Sigmoid colon (tissue), 7 donors: ENCODE measurements at places on chromosomes 6 and 20. TPM values are rescaled to one million over a fixed set of nuclear protein-coding genes. Genes with fewer than 3 reads are reported as not detected.
A peak's percentile ranks its signal among the peaks of the same experiment; 100 is the strongest.

DNA sequence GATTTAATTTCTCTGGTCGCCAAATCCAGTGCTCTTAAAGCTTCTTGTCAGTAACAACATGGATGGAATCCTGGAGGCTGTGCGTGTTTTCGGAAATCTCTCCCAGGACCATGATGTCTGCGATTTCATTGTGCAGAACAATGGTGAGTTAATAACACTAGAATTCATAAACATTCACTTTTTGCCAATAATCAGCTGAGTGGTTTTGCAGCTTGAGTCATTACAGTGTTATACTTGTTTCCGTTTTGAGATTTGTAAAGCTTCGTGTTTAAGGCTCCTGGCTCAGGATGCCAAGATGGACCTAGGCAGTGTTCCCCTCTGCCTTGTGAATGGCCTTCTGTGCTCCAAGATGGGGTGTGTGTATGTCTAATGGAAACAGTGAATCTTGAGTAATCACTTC, 113.8 kb downstream of the ARMC2 start:
- H3K4me3 ChIP-seq: no peak overlapping the region
- H3K4me1 ChIP-seq: no peaks in the 10 kb centered on the region
- no peaks in the 10 kb centered on the region for H3K27me3 ChIP-seq
- no peaks in the 10 kb centered on the region for H3K36me3 ChIP-seq
- H3K27ac ChIP-seq: peak overlapping the region; percentile 63
- DNase-seq: no peak

- peak overlapping the region; percentile 35 for H3K27ac ChIP-seq
- no peaks in the 10 kb centered on the region for H3K27me3 ChIP-seq
- peaks cover 56% of the 10 kb centered on the region for H3K4me1 ChIP-seq
- DNase-seq: no peak
These were observed 18.0 kb upstream of the MYL9 start for GRCh38 chr20:36523341-36523740.

DNA sequence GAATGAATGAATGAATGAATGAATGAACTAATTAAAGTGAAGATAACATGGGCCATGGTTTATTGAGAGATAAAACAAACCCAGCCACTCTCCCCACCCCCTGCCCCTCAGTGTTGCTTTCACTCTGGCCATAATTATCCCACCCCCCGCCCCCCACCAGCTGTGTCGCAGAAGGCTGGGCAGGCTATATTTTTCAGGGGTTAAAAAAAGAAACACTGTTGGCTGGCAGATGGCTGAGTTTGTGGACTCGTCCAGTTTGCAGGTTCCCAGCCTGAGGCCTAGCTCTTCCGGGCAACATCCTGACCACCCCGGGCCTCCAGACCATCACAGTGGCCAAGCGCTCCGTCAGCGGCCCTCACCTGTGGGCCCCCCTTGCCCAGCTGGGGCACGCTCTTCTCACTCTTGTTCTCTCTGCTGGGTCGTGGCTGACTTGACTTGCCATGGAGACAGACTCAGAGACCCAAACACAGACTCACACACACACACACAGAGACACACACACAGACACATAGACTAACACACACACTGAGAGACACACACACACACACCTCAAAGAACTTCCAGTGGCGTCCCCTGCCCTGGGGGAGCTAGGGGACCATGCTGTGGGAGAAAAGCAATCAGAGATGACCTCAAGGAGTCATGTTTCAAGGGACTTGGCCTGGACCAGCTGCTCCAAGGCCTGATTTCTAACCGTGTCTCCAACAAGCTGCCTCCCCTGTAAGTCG, 2.2 kb upstream of the GRM4 start:
- peak; percentile 19 for DNase-seq
- H3K4me1 ChIP-seq: peaks cover 30% of the 10 kb centered on the region
- no peak overlapping the region for H3K4me3 ChIP-seq
- H3K36me3 ChIP-seq: no peaks in the 10 kb centered on the region
- no peak overlapping the region for H3K27ac ChIP-seq

GRCh38 chr6:111766201-111766857, 106.9 kb downstream of the FYN start:
- no peak overlapping the region for H3K27ac ChIP-seq
- H3K4me3 ChIP-seq: no peak overlapping the region
- peaks cover 24% of the 10 kb centered on the region for H3K4me1 ChIP-seq
- H3K27me3 ChIP-seq: no peaks in the 10 kb centered on the region

GRCh38 chr6:36245572-36246061, 24.2 kb upstream of the PNPLA1 start:
- H3K27me3 ChIP-seq: no peaks in the 10 kb centered on the region
- no peaks in the 10 kb centered on the region for H3K4me1 ChIP-seq
- no peak for DNase-seq
- H3K36me3 ChIP-seq: no peaks in the 10 kb centered on the region
- H3K4me3 ChIP-seq: no peak overlapping the region

DNA sequence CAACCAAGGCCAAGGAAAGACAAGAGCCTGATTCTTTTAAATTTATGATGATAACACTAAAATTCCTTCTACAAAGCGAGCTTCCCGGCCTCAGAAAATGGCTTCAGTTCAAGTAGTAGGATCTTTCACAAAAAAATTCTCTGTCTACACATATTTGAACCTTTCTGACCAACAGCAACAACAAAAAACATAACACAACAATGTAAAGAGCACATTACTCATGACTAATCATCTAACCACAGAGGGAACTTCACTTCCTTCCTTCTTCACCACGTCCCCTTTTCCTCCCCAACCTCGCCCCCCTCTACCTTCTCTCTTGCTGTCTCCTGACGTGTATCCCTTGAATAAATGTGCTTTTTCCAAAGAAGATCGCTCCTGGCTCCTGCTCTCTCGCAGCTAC, 228.2 kb downstream of the MYLK4 start:
- no peaks in the 10 kb centered on the region for H3K4me1 ChIP-seq
- H3K27me3 ChIP-seq: no peaks in the 10 kb centered on the region
- H3K27ac ChIP-seq: no peak overlapping the region
- no peak for DNase-seq
- H3K4me3 ChIP-seq: no peak overlapping the region
- H3K36me3 ChIP-seq: no peaks in the 10 kb centered on the region

- H3K4me3 ChIP-seq: no peak overlapping the region
- no peaks in the 10 kb centered on the region for H3K27me3 ChIP-seq
- H3K4me1 ChIP-seq: no peaks in the 10 kb centered on the region
- DNase-seq: no peak
These were observed 12.1 kb upstream of the REPS1 start for GRCh38 chr6:138999949-139000725.

- H3K4me3 ChIP-seq: peak overlapping the region; percentile 66
- no peaks in the 10 kb centered on the region for H3K36me3 ChIP-seq
- H3K27ac ChIP-seq: peak overlapping the region; percentile 83
- DNase-seq: peak; percentile 81
These were observed 984 bp downstream of the TFAP2C start for GRCh38 chr20:56630086-56630493.

- no peaks in the 10 kb centered on the region for H3K36me3 ChIP-seq
- H3K4me3 ChIP-seq: no peak overlapping the region
- no peaks in the 10 kb centered on the region for H3K27me3 ChIP-seq
- H3K27ac ChIP-seq: no peak overlapping the region
These were observed 320.7 kb downstream of the CBLN4 start for GRCh38 chr20:55684578-55684977.

DNA sequence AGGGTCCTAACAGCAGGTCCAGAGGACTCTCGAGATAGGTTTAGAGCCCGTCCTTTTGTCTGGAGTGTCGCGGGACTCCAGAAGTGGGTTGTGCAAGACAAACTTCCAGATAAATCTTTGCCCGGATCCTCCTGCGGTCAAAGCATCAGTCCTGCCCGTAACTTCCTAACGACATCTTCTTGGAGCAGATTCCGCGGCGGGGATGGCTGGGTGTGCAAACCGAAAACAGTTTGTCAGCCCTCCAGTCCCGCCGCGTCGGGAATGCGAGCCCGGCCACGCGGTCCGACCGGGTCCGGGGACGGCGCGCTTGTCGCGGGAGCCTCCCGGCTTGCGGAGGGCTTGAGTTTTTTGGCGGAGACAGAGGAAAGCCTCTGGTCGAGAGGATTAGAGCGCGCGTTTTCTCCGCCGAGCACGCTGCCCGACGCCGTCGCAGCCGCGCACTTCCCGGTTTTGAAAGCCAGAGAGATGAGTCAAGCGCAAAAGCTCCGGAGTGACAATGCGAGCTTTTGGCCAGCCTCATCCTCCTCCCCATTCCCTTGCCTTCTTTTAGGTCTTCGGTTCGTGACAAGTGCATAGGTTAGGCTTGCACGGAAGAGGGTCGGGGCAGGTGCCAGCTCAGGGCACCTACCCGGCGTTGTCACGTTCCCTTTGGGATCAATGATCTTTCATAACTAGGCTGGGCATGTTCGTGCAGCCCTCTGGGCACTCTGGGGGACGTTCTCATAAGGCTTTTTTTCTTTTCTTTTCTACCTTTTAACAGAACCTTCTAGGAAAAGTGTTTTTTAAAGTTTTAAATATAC, 91.3 kb upstream of the PRDM1 start:
- peak overlapping the region; percentile 58 for H3K27ac ChIP-seq
- peaks cover 49% of the 10 kb centered on the region for H3K27me3 ChIP-seq
- peak; percentile 69 for DNase-seq

DNA sequence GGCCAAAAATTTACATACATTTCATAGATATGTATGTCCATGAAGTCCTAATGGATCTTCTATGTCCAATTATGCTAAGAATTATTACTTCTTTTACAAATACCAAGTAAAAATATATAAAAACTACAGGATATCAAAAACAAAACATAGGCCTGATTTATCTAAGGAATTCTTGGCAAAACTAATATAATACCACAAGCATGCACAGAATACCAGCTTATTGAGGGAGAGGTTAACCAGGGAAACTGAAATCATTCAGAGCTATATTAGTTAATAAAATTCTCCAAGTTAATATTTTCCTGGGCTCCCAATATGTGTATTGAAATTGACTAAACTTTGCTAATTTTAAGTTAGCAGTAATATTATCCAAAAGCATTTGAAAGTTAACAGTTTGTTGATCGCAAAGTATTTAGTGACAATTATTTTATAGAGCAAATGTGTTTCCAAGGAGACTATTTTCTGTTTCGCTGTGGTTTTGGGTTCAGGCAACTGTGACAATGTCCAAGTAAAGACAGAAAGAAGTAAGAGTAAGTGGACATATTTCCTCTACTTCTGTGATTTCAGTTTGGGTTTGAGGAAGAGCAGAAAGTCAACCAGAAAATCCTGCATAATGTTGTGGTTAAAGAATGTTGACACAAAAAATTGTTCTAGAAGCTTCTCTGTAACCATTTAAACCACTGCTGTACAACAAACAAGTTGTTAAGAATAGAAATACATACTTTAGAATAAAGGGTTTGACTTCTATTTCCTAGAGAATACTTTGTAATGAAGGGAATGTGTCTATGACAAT, 167.4 kb downstream of the COL21A1 start:
- no peak overlapping the region for H3K4me3 ChIP-seq
- no peaks in the 10 kb centered on the region for H3K27me3 ChIP-seq
- H3K4me1 ChIP-seq: no peaks in the 10 kb centered on the region
- no peak for DNase-seq
- no peak overlapping the region for H3K27ac ChIP-seq

DNA sequence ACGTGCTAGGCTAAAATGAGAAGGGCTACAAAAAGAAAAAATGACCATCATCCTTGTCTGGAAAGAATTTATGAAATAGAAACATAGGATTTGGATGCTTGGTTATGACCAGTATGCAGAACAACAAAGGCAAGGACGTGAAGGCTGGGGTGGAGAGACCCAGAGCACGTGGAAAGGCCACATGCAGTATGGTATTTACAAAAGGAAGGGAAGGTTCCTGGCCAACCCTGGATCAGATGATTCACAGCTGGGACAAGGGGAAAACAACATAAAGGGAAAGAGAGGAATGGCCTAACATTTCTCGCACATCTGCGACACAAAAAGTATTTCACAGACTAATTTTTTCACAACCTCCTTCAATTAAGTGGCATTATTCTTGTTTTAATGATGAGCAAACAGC, 8.2 kb downstream of the STX7 start:
- H3K36me3 ChIP-seq: peaks cover 26% of the 10 kb centered on the region
- no peak for DNase-seq
- H3K4me3 ChIP-seq: no peak overlapping the region

- H3K4me3 ChIP-seq: no peak overlapping the region
- no peak overlapping the region for H3K27ac ChIP-seq
- DNase-seq: no peak
- no peaks in the 10 kb centered on the region for H3K27me3 ChIP-seq
- H3K36me3 ChIP-seq: no peaks in the 10 kb centered on the region
These were observed 66.4 kb downstream of the ANKS1A start for GRCh38 chr6:34955442-34955841.

DNA sequence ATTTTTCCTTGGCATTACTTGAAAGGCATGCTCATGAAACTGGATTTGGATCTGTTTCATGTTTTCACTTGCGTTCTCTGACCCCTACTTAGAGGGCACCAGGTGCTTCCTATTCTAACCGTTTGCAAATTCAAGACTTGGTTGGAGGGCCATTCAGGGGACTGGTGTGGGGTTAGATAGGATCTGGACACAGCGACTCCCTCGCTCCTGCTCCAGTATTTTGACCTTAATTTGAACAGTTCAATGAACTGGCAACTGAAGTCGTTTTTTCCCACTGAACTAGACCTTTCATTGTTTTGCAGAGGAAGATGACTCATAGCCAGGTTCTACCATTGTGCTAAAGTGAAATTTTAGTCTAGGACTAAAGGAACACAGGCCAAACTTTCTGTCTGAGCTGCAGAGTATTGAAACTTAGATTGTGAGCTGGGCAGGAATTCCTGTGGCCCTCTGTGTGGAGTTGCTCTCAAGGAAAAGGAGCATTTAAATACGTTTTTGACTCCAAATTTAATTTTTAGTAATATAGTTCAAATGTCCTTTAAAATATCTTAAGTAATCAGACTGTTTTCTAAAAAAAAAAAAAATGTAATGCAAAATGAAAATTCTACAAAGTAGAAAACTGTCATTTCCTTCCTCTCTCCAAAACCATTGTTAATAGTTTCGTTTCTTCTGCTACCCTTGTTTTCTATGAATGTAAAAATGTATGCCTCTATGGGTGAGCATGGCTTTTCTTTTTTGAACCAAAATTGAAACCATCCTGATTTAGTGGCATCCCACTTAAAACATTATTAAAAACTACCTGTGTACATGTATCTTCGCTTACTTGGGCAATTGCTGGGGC, 64.8 kb downstream of the UTRN start:
- H3K27me3 ChIP-seq: no peaks in the 10 kb centered on the region
- H3K36me3 ChIP-seq: no peaks in the 10 kb centered on the region
- no peak overlapping the region for H3K4me3 ChIP-seq
- no peak for DNase-seq
- peaks cover 10% of the 10 kb centered on the region for H3K4me1 ChIP-seq
- H3K27ac ChIP-seq: no peak overlapping the region

- no peak overlapping the region for H3K4me3 ChIP-seq
- no peaks in the 10 kb centered on the region for H3K36me3 ChIP-seq
- peaks cover 11% of the 10 kb centered on the region for H3K4me1 ChIP-seq
- H3K27me3 ChIP-seq: no peaks in the 10 kb centered on the region
These were observed 77.7 kb downstream of the CDYL start for GRCh38 chr6:4853782-4854511.

GRCh38 chr20:64011366-64011779, 24.6 kb upstream of the C20orf204 start:
- peaks cover 65% of the 10 kb centered on the region for H3K36me3 ChIP-seq
- H3K27ac ChIP-seq: no peak overlapping the region
- H3K4me1 ChIP-seq: no peaks in the 10 kb centered on the region
- H3K27me3 ChIP-seq: no peaks in the 10 kb centered on the region
- no peak overlapping the region for H3K4me3 ChIP-seq
- DNase-seq: no peak

Gene MYLK4
- 1.1 TPM for total RNA-seq

Gene LY6G6F
- total RNA-seq: not detected

Gene PSMB9
- total RNA-seq: 12.6 TPM

Gene TINAG
- total RNA-seq: not detected

Gene DYNLT2
- 2.2 TPM for total RNA-seq

Gene MUC21
- total RNA-seq: not detected

Gene TBXT
- not detected for total RNA-seq
